ENCODE measurements at places on chromosomes 11 and 22.

- DNase-seq: no peak
Observed at GRCh38 chr11:64252003-64252872, 908 bp downstream of the PLCB3 start.

GRCh38 chr11:27331981-27332380 lies 31.0 kb downstream of the CCDC34 start:
- DNase-seq: no peak

DNA sequence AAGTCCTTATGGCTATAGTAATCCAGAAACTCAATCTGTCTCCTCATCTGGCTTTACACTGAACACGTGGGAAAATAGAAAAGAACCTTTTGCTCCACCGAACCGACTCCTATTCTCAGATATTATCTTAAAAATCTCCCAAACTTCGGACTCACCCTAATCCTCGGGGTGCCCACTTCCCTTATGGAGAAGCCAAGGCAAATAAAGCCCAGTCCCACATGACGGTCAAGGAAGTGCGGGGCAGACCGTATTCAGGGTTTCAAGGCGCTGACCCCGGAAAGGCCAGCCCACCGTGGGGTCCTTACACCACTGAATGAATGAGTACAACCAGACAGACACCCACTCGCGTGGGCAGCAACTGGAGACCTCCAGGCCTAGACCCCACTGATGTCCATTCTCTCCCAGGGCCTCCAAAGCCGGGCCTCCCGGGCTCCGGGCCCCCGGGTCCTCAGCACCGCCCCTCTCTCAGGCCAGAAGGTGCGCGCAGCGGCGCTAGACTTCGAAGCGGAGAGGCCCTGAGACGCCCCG lies 489 bp downstream of the NUP98 start:
- no peak for DNase-seq

DNA sequence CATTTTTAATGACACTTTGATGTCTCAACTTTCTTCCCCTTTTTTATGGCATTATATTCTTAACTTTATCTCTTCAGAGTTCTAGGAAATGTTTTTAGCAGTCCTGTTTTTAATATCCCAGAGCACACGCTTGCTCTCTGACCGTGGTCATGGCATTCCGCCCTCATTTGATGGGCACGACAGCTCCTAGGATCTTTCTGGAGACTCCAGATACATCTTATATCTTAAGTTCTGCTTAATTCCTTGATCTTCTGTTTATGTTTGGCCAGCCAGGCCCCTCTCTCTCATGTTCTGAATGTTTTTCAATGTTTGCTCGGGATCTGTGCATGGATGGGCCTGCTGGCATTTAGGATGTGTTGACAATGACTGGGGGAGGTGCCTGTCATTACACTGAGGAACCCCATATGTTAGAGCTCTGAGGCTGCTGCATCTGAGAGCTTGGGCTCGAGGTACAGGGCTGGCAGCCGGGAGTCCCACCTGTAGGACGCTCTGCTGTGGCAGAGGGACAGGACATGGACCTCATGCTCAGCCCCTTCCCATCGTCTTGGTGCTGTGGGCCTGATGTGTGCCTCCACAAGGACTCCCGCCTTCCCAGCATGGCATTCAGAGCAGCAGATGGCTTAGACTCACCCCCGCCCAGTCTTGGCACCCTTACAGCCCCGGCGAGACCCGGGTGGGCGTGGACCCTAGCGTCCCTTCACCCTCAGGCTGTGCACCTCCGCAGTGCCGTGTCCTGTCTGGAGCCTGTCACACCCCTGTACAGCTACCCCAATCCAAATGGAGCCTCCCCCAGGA lies 75.0 kb downstream of the CDKN1C start:
- DNase-seq: no peak

GRCh38 chr11:2305788-2306451 lies 4.1 kb downstream of the TSPAN32 start:
- DNase-seq: no peak

DNA sequence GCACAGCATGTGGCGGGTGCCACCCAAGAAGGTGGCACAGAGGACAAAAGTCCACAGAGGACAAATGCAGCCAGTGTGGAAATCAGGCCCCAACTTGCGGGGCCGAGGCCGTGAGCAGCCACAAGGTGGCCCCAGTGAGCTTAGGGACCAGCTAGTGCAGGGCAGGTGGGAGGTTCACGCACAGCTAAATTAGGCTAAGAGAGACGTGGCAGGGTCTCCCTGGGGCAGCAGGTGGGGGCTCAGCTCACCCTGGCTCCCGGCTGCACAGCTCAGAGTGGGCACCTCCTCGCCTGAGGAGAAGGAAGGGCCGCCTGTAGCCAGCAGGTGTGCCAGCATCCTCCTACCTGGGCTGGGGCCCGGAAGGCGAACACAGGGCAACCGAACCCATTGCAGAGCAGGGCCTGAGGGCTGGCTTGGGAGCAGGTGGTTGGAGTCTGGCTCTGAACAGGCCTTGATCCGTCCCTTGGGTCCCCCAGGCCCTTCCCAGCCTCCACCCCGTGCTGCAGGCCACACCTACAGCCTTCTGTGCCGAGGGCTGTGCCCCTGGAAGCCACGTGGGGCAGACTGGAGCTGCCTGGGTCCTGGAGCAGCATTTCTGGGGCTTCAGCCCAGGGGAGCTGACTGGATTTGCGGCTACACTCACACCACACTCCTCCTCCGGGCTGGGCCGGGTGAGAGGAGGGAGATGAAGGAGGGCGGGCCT lies 26.1 kb upstream of the CELSR1 start:
- peak; percentile 72 for DNase-seq

DNA sequence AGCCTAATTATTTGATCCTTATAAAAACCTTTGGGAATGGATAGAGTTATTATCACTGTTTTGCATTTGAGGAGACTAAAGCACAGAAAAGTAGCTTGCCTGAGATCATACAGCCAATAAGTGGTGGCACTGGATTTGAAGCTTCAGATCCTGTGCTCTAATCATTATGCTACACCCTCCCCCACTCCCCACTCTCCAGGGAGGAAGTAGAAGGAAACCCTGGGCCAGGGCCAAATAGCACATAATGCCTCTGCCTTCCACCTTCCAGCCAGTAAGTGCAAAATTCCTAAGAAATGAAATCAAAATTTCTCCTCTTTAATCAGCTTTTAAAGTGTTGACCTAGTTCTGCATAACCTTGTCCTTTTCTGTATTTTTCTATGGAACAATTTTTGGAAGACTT lies 61.6 kb downstream of the SIK2 start:
- no peak for DNase-seq

DNA sequence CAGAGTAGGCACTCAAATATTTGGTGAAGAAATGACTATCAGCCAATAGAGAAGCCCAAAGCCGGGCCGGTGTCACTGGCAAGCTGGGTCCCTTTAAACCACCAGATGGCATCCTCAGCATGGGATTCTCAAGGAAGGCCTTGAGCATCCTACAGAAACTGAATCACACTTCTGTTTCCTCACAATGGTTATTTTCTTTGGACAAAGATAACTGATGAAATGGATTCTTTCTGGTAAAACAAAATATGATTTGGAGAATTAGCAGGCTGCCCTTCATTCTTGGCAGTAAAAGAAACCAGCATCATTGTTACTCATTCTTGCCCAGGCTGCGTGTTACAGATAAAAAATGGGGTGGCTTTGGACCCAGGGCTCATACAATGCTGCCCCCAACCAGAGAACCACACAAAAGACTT lies 30.3 kb upstream of the ASPHD2 start:
- DNase-seq: peak; percentile 49

DNA sequence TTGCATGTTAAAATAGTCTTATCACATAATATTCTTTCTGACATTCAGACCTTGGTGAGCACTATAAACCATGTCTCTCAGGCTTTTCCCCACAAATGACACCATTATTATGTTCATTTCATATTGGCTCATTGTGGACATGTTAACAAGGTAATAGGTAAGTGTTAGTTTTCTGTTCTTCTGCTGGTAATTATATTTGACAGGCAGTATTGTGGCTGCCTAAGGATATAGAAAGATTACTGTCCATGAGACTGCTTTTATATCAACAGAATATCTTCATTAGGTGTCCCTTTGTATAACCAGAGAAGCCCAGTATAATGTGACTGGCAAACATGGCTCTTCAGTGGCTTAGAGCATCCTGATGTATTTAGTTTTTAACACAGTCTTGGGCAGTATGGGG lies 590.7 kb downstream of the NELL1 start:
- no peak for DNase-seq

GRCh38 chr22:31800065-31800464 lies 46.2 kb downstream of the DEPDC5 start:
- DNase-seq: no peak

DNA sequence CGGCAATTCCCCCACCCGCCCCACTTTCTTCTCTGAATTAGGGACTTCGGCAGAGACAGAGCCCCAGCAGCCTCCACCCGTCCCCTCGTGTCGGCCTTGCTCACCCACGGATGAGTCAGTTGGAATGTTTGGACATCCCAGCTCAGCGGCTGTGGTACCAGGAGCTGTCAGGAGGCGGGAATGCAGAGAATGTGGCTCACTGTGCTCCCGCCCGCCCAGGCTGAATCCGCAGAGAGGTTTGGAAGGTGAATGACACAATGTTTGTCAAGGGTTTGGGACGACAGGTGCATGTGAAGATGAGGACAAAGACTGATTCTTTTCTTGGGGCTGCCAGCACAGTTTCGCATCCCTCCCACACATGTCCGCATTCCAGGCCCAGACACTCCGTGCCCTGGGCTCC lies 39.6 kb downstream of the LIF start:
- no peak for DNase-seq

GRCh38 chr11:120869516-120870011 lies 154.3 kb upstream of the TBCEL start:
- DNase-seq: no peak

DNA sequence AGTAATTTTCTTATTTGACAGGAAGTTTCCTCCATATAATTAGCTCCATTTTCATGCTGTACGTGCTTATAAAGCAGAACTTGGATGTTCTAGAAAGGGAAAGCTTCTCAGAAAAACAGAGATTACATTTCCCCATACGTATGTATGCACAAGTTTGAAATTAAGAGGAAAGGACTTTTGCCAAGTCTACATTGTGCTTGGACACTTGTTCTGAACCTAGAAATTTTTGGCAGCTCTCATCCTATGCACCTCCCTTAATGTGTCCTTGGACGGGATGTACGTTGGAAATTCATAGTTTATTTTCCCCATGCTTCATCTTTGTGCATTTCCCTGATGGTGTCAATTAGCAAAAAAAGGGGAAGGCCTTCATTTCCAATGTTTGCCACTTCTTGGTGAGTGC lies 322.7 kb downstream of the BLID start:
- DNase-seq: no peak

- peak; percentile 17 for DNase-seq
Observed at GRCh38 chr11:128726458-128727139, 32.7 kb downstream of the FLI1 start.

DNA sequence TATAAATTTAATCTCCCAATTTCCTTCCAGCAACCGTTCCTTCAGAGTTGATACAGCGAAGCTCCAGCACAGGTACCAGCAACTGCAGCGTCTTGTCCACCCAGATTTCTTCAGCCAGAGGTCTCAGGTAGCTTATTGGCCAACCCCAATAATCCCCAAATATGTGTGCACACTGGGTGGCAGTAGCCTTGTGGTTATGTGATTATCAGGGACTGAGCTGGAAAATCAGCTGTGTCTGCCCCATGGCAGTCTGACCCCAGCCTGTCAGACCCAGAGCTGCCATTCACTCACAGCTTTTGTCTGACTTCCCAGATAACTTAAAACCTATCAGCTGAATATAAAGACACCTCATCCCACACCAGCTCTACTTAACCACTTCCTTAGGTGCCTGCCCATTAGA lies 2.0 kb downstream of the HSCB start:
- DNase-seq: no peak

DNA sequence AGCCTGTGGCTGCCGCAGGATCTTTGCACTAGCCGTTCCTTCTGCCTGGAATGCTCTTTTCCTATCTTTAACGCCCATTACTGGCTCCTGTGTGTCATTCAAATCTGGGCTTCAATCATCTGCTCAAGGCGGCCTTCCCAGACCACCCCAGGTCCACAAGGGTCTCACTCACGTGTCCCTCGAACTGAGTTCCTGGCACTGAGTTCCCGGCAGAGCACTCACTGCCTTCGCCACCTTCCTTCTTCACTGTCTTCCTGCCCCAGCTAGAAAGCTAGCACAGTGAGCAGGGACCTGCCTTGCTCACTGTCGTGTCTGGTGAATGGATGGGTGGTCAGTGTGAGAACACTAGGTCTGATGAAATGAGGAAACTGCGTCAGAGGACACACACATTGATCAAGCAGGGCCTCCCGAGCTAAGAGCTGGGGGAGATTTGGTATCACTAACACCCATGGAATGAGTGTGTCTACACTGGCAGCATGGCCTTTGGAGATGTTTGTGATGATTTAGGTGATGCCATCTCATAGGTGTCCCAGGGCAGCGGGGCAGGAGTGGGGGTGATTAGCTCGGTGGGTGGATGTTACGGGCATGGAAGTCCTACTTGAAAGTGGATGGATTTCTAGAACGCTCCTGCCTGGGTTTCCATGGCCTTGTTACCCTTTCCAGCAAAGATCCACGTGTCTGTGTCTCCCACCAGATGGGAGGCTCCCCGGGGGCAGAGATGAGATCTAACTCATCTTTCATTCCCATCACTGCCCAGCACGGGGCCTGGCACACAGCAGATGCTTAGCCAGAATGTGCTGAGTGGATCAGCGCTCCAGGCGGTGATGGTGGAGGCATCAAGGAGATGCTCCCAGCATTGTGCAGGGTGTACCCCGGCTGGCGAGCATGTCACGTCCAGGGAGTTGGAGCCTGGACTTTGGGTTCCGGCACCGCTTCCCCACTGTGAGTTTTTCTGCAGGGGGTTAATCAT lies 64.5 kb downstream of the SHISAL1 start:
- DNase-seq: no peak

DNA sequence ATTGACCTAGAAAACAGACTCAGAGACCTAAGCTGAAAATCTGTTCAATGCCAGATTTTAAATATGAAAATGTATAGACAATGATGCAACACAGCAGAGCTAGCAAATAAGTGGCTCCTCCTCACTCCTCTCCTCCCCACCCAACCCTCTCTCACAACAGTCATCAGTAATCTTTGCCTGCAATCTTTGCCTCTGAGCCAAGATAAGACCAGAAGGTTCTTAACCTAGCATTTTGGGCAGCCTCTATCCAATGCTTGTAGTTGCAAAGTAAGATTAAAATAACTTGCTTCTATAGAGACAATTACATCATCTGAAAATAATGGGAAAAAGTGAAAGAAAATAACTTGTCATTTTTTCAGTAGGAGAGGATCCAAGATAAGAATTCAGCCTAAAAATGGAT lies 117.3 kb downstream of the PARVA start:
- no peak for DNase-seq

- no peak for DNase-seq
Observed at GRCh38 chr11:77109236-77110019, 6.8 kb downstream of the OMP start.

GRCh38 chr11:28318871-28319270 lies 210.7 kb downstream of the METTL15 start:
- no peak for DNase-seq

GRCh38 chr11:70095541-70096252 lies 17.6 kb downstream of the ANO1 start:
- DNase-seq: no peak

GRCh38 chr11:16095756-16096155 lies 260.6 kb downstream of the SOX6 start:
- no peak for DNase-seq

GRCh38 chr11:134515081-134515960 lies 103.3 kb upstream of the B3GAT1 start:
- no peak for DNase-seq

Measured in stimulated activated CD4-positive, alpha-beta T cell treated with anti-CD3 and anti-CD28 coated beads, Interleukin-4, amount 100 ng/mL, for 4 hours (primary cell).